ENCODE measurements at places on chromosomes 4 and X.

GRCh38 chr4:25938787-25939186 is 24.8 kb downstream of the SMIM20 start:
- DNase-seq: no peak

DNA sequence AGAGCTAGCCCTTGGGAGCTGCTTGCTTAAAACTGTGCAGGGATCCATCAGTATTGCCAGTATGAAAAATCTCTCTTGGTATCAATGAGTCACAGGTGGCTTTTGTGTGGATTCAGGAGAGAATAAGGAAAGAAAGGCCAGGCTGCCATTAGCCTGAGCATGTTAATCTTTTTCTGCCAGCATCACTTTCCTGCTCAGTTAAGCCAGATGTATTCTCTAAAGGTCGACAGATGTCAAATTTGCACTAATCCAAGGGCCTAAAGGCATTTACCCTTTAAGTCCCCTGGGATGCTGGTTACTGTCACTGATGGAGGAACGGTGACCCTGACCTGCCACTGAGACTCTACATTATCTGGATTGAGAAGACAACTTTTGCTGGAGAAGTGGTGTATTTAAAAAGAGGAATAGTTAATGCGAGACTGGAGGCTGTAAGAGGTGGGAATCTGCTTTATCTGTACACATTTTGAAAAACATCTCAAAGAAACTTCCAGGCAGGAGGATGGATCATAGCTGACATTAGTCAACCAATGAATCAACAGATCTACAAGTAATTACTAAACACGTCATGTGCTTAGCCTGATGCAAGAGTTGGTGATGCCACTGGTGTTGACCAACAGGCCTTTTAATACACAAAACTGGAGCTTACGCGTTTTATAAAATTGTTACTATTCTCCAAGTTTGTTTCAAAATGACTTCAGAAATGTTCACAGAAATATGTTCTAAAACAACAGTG is 241.4 kb upstream of the ANXA3 start:
- DNase-seq: no peak

GRCh38 chr4:150039274-150040127 is 38.7 kb upstream of the DCLK2 start:
- no peak for DNase-seq

DNA sequence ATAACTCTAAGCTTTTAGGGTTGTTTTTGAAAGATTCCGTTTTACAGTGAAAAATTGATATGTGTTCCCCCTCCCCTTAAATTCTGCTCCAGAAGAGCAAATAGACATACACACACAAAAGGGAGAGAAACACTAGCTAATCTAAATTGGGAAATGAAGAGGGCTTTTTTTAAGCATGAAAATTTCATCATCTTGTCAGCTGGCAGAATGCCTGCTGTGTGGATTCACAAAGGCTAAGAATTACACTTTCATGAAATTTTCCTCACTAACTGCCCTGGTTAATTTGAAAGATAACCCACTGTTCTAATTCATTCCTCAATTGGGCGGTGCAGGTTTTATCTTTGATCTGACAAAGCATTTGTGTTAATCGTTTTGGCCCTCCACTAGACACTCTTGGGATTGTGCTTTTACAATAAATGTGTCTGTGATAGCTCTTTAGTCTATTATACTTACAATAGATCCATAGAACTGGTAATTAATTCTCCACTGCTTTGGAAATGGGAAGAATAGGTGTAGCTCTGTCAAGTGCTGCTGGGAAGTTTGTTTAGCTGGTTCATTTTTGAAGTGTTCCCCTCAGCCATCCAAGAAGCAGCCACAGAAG is 152.9 kb downstream of the POLA1 start:
- no peak for DNase-seq

- no peak for DNase-seq
Observed at GRCh38 chr4:87975466-87975865, at the start of gene SPP1. SPP1 (plus strand) TSS chr4:87975714; CDS start chr4:87976896, 1,182 bp downstream.

DNA sequence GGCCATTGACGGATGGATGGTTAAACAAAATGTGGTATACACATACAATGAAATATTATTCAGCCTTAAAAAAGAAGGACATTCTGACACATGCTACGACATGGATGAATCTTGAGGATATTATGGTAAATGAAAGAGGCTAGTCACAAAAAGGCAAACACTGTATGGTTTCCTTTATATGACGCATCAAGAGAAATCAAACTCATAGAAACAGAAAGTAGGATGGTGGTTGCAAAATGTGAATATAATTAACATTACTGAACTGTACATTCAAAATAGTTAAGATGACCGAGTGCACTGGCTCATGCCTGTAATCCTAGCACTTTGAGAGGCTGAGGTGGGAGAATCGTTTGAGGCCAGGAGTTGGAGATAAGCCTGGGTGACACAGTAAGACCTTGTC is 9.5 kb upstream of the CASK start:
- no peak for DNase-seq

DNA sequence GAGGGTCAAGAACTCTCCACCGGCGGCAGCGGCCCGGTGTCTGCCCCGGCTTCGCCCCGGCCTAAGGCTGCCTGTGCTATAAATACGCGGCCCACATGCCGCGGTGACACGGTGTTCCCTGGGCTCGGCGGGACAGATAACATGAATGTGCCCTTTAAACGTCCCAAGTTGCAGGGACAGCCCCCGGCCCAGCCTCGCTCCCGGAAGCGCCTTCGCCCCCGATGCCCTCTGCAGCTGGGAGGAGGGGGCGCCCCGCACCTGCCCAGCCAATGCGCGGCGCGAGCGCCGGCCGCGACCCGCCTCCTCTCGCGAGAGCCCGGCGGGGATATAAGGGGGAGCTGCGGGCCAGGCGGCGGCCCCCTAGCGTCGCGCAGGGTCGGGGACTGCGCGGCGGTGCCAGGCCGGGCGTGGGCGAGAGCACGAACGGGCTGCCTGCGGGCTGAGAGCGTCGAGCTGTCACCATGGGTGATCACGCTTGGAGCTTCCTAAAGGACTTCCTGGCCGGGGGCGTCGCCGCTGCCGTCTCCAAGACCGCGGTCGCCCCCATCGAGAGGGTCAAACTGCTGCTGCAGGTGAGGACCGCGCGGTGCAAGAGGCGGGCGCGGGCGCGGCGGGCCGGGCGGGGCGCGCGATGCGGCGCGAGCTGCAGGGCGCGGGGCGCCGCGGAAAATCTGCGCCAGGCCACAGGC is at the start of gene SLC25A4:
SLC25A4 (plus strand) TSS at position 355 of the 689 bp plus-strand sequence; CDS start at position 462, 107 bp downstream.
- DNase-seq: no peak

- no peak for DNase-seq
Observed at GRCh38 chr4:103150677-103151076, 47.5 kb downstream of the CENPE start.

- DNase-seq: peak; percentile 23
Observed at GRCh38 chr4:181957088-181957487, 286.1 kb upstream of the TENM3 start.

DNA sequence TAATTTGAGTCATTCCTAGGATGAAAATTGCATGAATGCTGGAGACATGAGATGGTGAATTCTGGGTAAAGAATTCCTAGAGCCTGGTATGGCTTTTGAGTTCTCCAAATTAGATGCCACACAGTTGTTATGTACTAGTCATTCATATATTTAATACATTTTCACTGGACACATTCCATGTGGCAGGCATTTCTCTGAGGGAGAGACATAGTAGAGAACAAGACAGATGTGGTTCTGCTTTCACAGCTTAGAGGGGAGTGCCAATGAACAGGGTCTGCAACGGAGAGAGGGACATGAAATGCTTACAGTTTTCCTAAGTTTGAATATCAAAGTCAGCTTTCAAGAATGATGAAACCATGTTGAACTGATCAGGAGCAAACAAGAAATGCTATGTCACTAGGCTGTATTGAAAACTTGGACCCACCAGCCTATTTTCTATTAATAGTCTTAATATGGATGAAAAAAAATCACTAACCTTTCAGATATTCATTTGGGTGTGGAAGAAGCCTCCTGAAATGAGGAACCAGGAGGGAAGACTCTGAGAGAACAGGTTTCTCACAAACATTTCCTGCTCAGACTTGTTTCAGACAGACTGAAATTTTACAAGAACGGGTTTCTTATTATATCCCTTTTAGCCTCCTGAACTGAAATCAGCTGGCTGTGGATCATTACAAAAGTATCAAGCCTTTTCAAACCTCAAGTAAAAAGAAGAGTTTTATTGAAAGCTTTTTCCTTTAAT is 276.0 kb upstream of the TET2 start:
- DNase-seq: no peak

DNA sequence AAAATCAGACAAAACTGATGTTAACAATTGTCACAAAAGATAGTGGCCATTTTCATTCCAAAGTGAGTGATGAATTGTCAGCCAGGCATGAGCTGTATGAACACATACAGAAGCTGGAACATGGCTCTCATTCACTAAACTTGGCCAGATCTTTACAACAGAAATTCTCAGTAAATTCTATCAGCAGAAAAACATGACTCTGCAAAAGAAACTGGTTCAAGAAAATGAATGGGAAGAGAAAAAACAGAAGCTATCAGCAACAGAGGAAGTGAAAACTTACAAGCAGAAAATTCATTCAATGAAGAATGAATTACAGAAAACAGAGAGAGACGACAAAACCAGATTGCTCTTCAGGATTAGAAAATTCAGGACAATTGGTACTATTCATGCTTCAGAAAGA is 249.6 kb downstream of the COL25A1 start:
- no peak for DNase-seq

- no peak for DNase-seq
Observed at GRCh38 chr4:39664828-39665731, 26.4 kb upstream of the SMIM14 start.

DNA sequence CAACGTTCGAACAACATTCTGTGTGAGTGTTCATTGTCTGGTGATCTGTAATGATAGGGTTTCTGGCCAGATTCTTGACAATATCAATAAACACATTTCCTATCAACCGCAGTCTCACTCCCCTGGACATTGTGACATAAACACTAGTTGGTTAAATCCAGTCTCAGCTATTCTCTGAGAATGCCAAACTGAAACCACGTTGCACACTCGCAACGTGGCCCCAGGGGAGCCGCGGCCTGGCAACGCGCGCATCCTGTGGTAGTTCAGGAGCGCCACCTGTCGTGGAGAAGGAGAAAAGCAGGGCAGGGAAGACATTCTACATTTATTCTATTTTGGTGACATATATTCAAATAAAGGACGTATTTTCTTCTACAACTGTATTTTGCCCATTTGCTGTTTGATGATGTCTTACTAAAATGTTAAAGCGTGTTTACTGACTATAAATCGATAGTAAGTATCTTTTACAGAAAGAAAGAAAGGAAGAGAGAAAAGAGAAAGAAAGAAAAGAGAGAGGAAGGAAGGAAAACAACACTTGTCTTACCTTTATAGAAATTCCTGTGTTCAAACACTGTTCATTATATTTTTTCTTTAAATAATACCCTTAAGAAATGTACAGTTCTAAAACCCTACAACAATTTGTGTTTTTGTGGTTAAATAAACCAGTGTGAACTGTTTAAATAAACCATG is 738.3 kb upstream of the FRG1 start:
- DNase-seq: peak; percentile 60

DNA sequence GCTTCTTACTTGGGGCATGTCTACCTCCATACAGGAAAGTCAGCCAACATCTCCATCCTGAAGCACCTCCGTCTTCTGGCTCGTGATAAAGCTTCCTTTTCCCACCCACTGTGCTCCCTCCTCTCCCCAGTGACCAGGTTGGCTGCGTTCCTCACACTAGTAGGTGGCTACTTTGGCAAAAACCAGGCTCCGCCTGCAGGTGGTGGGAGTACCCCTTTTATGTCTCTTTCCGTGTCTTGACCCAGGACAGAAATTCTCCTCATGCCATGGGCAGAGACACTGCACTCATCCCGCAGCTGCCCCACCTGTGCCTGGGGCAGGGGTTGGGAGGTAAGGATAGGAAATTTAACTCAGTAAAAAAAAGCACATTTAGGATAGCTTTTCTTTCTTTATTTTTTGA is 50.9 kb downstream of the ENPP6 start:
- DNase-seq: no peak

DNA sequence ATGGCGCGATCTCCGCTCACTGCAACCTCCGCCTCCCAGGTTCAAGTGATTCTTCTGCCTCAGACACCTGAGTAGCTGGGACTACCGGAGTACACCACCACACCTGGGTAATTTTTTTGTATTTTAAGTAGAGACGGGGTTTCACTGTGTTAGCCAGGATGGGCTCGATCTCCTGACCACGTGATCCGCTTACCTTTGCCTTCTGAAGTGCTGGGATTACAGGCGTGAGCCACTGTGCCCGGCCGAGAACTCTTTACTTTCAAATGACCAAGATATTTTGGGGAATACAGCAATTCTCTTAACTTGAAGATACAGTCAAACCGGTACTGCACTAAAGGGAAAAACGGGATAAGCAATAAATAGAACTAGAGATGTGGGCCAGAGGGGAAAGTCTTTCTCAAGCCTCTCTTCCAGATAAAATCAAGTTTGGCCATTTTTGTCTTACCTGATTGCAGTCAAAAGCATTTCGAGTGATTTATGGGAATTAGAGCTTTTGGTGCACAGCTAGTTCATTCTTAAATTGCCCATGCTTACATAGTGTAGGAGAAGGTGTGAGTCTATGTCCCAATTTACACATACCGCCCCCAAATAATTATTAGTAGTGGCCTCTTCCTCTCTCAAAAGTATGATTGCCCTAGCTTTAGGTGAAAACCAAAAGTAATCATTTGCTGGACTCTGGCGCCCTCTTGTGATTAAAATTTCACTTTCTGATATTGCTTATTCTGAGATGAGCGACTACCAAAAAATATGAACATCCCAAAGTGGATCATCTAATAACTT is 53.2 kb upstream of the ABCG2 start:
- DNase-seq: no peak

DNA sequence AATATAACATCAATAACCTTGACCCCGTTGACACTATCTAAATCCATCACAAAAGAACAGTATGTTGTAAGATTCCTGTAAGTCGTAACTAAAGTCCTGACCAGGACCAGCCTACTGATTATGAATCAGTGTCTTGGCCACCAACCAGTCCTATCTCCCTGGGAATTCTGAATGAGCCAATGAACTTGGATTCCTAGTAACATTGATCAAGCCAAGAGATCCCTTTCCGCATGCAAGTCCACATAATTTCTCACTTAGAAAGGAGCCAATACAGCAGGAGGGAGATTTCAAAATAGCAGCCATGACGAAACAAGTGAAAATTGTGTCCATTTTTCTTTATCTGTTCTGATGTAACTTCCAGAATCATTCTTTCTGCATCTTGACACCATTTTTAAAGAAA is 9.5 kb downstream of the XPNPEP2 start:
- DNase-seq: no peak

DNA sequence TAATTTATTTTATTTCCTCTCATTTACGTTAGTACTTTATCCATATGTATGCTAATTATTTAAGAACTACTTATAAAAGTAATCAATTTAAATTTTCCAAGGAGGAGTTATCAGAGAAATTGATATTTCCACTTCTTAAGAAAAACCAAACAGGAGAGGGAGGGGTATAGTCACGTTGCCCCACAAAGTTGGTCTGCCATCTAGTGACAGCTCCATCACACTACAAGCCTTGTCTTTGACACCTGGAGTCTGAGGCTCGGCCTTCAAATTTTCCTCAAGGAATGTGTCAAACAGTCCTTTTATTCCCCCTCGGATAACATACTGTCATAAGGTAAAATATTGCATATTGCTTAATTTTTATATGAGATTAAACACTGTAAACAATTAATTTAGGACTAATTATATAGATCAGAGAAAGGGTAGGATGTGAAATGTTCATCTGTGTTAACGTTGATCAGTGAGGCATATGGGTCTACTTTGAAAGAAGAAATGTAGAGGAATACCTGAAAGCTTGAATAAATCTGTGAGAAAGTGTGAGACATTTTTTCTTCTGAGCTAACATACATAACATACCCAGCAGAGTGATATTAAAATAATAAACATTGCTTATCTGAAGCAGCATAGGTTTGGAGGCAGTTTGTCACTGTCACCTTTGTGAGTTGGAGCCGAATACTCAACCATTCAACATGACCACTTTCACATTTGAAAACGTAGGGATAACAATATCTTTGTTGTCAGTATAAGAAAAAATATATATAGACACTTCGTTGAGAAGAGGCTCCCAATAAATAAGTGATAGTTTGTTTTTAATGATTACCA is 114.4 kb downstream of the GLRA3 start:
- no peak for DNase-seq

Measured in smooth muscle cell of the brain vasculature (primary cell).